Activated B cell treated with CpG ODN at 0.5 μM for 24 hours (primary cell): ENCODE measurements at places on chromosomes 3 and 15. TPM values are rescaled to one million over a fixed set of nuclear protein-coding genes. Genes with fewer than 3 reads are reported as not detected.

DNA sequence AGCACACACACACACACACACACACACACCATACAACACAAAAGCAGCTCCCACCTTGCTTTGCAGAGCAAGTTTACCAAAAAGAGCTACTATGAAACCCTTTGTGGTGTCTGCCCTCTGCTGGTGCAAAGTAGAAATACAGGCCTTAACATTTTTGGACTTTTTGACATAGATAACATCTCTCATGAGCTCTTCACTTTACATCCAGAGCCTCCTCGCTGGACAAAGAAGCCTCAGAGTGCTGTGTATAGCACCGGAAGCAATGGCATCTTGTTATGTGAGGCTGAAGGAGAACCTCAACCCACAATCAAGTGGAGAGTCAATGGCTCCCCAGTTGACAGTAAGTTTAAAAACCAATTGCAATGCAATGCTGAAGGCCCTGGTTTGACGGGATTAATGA, 157.9 kb downstream of the CHL1 start:
- DNase-seq, result no peak

DNA sequence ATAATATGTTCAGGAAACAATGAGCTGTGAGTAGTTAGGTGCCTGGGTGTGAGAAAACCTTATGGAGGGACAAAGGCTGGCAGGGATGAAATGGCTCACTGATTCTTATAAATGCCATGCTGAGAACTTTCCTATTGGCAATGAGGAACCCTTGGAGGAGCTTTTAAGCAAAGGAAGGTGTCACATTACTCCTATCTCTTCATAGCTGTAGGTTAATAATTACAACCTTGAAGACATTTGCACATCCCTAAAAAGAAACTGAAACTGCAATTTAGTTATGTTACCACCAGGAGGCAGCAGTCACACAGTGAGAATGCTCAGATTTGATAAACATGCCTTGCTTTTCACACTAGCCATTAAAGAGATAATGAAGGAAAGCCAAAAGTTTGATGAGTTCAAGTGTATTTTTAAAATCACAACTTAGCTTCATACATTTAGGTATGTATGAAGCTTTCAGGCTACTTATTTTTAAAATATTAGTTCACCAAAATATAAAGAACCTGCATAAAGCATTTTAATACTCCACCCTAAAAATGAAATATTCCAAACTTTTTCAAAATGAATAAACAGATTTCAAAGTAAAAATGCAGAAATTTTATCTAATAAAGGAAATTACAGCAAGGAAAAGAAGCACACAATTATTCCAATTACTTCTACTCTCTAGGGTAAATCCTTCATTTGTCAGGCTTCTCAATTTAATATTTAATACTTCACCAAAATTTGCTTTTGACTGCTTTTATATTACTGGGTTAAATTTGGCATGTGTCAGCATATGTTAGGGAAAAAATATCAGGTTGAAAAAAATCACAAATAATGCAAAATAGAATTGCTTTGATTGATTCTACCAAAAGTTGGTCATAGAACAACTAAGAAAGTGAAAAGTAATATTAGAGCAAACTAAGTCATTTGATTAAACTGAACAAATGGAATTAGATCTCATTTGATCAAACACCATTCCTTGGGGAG, 136.9 kb upstream of the SLC2A2 start:
- no peak for DNase-seq

- DNase-seq, result no peak
These were observed 25.3 kb upstream of the ARHGEF26 start for GRCh38 chr3:154095832-154096421.

DNA sequence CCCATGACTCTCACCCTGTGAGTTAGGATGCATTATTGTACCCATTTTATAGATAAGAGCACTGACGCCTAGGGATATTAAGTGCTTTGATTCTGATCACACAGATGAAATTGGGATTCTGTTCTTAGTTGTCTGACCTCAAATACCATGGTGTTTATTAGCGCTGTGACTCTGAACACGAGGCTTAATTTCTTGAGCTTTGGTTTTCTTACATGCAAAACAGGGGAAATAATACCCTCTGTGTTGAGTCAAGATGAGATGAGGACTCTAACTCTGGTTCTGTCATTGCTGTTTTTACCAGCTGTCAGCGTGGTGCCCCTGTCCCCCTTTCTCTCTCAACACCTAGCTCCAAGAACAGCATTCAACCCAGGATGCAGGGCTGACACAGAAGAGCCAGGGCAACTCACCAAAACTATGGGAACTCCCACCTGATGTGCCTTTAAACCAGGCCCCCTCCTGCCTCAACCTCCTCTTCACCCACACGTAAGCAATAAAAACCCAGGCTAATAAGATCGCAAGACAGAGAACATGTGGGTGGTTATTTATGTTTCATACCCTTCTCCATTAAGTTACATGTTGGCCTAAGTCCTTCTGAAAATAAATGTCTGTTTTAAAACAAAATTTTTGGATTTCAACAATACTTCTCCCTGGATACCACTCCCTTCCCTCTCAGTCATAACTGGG, 100.1 kb upstream of the SPATA12 start:
- DNase-seq, result no peak

- DNase-seq, result no peak
These were observed 232.8 kb downstream of the AGBL1 start for GRCh38 chr15:86312486-86312885.

GRCh38 chr15:92623435-92623834, 32.1 kb downstream of the FAM174B start:
- no peak for DNase-seq

DNA sequence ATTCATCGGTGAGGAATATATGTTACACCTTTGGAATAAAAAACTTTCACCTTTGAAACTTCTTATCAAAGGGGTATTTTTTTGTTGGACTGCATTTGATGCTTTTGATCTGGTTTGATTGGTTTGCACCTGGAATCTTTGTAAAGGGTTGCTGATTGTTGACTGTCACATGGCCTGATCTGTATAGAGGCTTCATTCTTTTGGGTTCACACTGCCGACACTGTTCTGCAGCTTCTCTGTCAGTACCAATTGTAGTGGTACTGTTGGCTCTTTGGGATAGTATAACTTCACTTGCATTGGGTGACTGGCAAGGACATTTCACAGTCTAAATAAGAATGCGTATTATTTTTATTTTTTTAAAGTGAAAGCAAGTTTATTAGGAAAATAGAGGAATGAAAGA, 155.7 kb downstream of the DOCK3 start:
- DNase-seq, result no peak

GRCh38 chr15:22866079-22866478, 27.6 kb downstream of the NIPA2 start:
- no peak for DNase-seq

DNA sequence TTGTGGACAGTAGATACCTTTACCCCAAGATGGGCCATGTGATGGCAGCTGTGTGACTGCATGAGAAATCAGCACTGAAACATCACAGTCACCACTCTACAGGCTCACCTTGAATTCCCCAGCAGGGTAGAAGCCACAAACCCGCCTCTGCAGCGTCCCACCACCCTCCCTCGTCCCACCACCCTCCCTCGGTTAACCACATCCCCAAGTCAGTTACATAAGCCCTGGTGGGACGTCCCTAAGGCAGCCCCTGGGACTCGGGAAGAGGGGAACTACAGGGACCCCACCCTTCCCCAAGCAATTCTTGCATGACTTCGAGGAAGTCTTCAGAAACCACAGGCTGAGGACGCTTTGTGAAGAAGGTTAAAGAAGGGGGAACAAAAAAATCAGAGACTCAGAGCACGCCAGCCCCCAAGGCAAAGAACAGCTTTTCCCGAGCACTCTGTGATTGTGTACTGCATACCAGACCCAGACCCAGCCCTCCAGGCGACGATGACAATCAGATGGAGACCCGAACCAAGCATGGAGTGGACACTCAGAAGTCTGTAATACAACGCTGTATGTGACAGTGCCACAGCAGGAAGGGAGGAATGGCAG, 60.5 kb downstream of the SH3BP5 start:
- DNase-seq, result peak; percentile 71

GRCh38 chr15:26658290-26658689, 114.6 kb downstream of the GABRB3 start:
- no peak for DNase-seq

- DNase-seq, result no peak
These were observed 217.5 kb downstream of the RAP2B start for GRCh38 chr3:153379516-153379915.

DNA sequence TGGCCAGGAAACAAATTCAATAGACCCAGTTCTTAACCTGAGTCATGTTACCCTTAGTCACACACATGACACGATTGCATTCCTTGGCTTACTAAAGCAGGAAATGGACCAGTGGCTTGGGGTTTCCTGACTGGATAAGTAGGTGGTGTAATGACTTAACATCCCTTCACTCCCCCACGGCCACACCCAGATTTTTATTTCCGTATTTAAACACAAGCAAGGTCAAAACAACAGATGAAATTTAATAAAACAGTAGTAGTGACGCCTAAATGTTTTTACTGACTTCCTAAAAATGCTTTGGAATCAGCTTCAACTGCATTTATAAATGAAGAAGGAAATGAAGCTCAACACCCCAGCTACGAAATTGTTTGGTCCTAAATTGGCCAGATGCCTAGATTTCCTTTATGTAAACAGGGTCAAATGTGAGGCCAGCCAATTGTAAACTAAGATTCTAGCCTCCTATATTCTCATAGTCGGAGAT, 324.3 kb downstream of the CHST2 start:
- no peak for DNase-seq

DNA sequence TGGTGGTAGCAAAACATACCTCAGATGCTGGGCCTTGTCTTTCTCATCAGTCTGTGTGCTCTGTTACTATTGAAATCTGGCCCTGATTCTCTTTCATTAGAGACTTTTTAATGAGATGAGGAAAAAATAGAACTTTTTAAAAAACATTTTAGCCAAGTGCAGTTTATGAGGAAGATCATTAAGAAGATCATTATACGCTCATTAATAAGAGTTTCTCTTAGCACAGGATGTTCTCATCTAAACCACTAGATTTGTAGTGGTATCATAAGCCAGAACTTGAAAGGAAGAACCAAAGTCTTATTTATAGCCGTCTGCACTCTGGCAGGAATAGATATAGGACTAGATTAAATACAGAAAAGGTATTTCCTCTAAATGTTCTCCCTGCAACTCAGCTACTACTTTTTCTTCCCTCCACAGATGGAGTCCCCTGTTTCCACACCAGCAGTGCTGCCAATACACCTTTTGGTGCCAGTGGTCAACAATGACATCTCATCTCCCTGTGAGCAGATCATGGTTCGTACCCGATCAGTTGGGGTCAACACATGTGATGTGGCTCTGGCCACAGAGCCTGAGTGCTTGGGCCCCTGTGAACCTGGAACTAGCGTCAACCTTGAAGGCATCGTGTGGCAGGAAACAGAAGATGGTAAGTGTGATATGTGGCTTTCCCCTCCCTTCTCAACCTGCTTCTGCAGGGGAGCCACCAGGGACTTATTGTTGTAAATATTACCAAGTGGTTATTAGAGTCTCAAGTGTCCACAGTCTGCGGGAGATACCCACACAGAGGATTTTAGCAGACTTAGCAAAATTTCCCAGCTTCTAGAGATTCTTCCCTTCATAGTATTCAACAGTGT, 152.8 kb downstream of the RBPMS2 start:
- no peak for DNase-seq

DNA sequence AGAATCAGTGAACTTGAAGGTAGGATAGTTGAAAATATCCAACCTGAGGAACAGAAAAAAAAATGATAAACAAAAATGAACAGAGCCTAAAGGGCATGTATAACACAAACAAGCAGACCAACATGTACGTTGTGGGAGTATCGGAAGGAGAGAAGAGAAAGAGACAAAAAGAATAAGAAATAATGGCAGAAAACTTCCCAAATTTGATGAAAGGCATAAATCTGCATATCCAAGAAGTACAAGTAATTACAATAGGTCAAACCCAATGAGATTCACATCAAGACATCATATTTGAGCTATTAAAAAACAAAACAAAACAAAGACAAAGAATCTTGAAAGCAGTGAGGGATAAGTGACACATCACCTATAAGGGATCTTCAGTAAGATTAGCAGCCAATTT, 38.1 kb upstream of the ATP13A5 start:
- DNase-seq, result no peak

DNA sequence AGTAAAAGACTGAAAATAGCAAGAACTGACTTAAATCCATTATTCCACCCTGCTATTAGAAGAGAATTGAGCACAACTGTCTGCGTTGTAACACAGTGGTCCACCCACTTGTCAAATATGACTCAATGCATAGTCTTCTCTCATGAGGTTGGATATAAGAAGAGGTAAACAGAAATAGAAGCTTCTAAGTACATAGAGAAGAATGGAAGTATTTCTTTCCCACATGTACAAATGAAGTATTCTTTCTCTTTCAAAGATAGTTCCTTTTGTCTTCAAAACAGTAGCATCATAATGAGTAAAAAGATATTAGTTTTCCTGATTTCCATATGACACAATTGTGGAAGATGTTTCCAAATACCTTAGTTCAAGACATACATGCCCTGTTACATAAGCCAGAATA, 348.6 kb upstream of the CCDC54 start:
- no peak for DNase-seq

GRCh38 chr15:63553388-63553791, 43.8 kb upstream of the FBXL22 start:
- no peak for DNase-seq

GRCh38 chr15:90211440-90212143, 10.5 kb downstream of the SEMA4B start:
- DNase-seq, result no peak

DNA sequence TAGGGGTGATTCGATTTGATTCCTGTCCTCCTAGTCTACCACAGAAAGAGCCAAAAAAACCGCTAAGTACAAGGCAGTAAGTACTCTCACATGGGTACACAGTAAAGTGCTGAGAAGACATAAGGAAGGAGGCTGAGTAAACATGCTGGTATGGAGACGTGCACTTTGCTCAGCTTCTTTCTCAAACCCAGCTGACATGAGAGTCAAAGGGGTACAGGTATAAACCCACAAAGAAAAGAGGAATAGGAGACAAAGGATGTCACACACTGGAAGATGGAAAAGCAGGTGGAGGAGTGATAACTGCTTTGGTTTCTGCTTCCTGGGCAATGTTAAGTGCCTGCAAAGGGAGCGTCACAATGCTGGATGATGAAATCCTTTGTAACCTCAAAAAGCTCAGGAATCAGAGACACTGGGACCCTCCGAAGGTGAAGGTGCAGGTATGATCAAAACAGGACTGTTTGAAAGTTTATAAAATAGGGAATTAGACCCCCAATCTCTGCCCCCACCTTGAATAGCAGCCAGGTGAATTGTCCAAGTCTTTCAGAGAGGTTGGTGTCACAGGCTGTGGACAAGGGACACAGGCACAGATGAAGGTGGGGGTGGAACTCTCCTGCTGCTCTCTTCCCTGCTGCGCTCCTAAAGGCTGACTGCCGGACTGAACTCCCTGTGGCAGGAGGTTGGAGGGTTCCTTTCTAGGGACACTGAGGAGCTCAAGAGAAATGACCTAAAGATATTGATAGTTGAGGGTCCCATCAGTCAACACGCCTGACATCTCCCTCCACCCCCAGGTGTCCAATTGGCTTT, 101.8 kb downstream of the RAB11A start:
- no peak for DNase-seq

C3orf22 gene
- not detected in 2 replicates for total RNA-seq

ADAMTS9 gene
- total RNA-seq, result not detected in 2 replicates

PCOLCE2 gene
- total RNA-seq, result not detected in 2 replicates

DCLK3 gene
- total RNA-seq, result not detected in 2 replicates

GOLGA6A gene
- total RNA-seq, result not detected in 2 replicates

ALDH1A2 gene
- not detected in 2 replicates for total RNA-seq

SCAANT1 gene
- not detected in 2 replicates for total RNA-seq

TM4SF1 gene
- total RNA-seq, result not detected in 2 replicates

LTF gene
- 0.10 TPM in 1 of 2 replicates, not detected in the other for total RNA-seq

MUC20 gene
- total RNA-seq, result 4.1 and 4.6 TPM in 2 replicates
